ENCODE measurements at places on chromosomes 1 and 21. TPM values are rescaled to one million over a fixed set of nuclear protein-coding genes. Genes with fewer than 3 reads are reported as not detected.

TGFB2 gene
- total RNA-seq, result not detected

GSTM1 gene
- not detected for total RNA-seq

CHI3L1 gene
- 1.9 TPM for total RNA-seq

FCRLA gene
- total RNA-seq, result 47.0 TPM

BMP8B gene
- total RNA-seq, result 34.0 TPM

PEX19 gene
- 45.6 TPM for total RNA-seq

Data from Peyer's patch (tissue), 4 donors.